ENCODE measurements at places on chromosomes 6 and 20.

DNA sequence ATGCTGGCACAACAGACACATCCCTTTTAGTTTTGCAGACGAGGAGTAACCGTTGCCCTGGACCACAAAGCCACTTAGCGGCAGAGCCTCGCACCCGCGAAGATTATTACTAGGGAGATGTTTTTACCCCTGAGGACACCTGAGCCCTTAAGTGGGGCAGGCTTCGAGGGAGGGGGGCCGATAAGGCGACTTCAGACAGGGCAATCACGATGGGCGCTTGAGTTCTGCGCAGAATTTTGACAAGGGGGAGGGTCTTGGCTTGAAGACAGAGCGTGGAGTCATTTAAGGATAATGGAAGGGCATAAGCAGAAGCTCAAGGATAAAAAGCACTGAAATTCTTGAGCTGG lies 650 bp upstream of the TTK start:
- peak; percentile 38 for DNase-seq

DNA sequence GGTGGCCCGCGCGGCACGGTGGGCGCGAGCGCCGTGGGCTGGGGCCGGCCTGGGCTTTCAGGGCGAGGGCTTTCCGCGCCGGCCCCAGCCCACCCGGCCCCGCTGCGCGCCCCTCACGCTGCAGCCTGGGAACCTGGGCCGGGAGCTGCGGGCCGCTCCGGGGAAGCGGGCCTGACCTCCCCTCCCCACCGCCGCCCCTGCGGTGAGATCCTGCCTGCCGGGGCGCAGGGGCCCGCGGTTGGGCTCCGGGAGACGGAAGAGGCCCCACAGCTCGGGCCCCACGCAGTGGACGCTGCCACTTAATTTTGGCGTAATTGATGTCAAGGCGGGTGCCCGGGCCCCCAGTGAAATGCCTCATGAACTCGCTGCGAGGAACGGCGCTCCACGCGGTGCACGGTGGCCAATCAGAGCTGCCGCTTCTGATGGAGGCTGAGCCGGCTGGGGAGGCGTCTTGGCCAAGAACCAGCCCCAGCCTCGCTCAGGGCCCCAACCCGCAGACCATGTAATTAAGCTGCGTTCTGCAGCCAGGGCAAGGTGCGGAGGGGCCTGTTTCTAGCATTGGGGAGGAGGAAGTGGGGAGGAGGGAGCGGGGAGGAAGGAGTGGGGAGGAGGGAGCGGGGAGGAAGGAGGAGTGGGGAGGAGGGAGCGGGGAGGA lies 96.1 kb upstream of the BHLHE23 start:
- DNase-seq, result peak; percentile 50

- no peak for DNase-seq
These were observed 216.5 kb downstream of the ARID1B start for GRCh38 chr6:156993713-156994112.

DNA sequence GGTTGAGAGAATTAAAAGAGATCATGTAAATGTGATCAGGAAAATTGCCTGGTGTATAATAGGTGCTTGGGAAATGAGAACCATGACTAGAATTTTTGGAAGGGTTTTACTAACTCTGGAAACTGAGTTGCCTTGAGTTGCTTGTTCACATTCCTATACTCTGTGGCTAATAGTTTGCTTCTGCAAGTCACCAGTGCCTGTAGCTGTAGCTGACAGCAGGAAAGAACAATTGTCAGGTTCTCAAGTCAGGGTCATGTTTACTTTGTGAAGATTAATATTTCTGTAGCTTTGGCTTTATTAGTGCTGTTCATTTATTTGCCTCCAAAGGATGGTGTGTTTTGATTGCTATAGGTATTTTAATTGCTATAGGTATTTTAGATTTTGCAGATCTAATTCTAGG lies 86.5 kb downstream of the EYA2 start:
- DNase-seq, result no peak

DNA sequence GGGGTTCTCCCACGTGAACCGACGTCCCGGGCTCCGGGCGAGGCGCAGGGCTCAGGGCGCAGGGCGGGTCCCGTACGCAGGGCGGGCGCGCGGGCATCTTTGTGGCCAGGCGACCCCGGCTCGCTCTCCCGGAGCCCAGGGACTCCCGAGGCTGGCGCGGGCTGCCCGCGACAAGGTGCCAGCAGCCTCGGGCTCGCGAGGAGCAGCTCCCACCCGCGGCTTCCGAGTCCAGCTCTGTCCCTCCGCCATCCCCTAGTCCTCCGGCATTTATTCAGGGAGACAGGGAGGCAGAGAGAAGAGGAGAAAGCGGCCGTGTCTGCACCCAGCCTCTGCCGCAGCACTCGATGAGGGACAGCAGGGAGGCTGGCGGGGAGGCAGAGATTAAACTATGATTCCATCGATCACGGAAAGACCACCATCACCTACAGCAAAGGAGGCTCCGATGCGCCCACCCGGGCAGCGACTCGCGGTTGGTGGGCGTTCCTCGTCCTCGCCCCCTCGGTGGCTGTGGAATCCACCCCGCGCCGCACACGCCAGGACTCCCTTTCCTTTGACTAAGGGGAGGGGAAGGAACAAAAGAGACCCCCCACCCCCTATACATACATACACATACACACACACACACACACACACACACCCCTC lies 1.1 kb downstream of the RGS17 start:
- no peak for DNase-seq

DNA sequence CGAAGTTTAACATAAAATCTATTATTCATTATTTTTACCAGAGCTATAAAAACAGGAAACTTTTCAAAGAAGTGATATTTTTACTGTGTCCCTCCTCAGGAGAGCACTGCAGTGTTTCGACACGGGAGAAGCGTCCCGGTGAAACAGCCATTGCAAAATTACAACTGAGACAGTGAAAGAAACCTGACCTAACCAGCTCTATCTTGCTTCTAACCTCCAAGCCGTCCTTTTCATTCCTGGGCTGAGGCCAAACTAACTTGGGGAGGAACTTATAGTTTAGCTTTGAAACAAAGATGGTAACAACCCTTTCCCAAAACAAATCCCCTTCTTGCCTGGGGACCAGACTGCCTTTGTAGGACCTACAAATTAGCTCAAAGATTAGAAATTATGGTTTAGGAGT lies 79.2 kb downstream of the WDR27 start:
- no peak for DNase-seq
